ENCODE measurements at places on chromosomes 11 and 22.

- DNase-seq: no peak
Measured at GRCh38 chr11:66858186-66858938, 1.5 kb downstream of the LRFN4 start.

DNA sequence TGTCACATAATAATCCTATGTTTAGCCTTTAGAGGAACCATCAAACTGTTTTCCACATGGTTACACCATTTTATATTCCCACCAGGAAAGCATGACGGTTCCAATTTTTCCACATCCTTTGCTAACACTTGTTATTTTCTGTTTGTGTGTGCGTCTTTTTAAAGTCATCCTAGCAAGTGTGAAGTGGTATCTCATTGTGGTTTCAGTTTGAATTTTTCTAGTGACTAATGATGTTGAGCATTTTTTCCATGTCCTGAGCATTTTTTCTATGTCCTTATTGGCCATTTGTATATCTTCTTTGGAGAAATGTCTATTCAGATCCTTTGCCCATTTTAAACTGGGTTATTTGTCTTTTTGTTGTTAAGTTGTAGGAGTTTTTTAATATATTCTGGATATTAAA, 53.7 kb upstream of the DEPDC7 start:
- no peak for DNase-seq

DNA sequence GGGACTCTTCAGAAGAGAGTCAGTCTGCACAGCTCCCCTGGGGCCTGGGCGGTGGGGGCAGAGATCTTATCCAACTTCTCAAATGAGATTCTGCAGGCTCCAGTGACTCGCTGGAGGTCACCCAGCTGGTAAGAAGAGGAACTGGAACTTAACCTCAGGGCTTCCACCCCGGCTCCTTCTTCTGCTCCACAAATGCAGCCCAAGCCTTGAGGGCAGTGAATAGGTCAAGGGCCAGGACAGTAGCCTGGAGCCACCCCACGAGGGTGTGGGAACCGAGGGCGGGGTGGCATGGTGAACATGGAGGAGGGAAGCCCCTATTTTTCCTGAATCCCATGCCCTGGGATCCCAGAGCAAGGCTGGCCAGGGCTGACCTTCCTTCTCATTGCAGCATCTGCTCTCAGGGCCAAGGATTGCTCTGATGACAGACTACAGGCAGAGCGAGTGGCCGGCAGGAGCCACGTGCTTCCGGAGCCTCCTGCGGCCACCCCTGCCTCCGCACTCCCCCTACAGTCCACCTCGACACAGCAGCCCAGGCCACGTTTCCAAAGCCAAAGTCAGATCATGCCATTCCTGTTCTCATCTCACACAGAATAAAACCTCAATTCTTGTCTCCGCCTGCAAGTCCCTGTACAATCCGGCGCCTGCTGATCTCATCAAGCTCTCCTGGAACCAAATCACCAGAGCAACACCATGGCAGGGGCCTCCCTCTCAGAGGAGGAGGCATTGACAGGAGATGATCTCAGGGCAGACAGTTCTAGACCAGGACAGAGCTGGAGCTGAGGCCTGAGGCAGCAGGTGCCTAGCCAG, 21.1 kb upstream of the UPK3A start:
- no peak for DNase-seq

DNA sequence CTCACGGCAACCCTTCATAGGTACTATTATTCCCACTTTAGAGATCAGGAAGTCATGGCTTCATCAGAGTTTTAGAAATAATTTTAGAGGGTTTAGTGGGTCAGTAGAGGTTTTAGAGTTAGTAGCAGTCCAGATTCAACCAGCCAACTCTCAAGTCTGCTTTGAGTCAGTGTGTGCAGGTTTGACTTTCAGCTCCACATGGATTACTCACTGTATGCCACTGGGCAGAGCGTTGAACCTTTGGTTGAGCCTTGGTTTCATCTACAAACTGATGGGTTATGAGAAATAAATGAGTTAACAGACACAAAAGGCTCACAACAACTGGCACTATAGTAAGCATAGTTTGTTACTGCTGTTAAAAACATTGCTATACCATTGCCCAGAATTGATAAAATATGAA, 19.0 kb upstream of the TP53AIP1 start:
- DNase-seq: no peak

DNA sequence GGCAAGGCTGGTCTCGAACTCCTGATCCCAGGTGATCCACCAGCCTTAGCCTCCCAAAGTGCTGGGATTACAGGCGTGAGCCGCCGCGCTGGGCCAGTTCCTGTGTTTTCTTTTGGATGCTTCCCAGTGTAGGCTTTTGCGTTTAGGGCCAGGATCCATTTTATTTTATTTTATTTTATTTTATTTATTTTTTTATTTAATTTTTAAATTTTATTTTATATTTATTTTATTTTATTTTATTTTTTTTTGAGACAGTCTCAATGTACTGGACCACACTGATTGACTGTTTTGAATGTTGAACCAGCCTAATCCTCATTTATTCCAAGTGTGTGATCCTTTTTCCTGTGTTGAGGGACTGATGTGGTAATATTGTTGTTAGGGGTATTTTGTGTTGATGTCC, 8.4 kb downstream of the EPS8L2 start:
- DNase-seq: no peak

DNA sequence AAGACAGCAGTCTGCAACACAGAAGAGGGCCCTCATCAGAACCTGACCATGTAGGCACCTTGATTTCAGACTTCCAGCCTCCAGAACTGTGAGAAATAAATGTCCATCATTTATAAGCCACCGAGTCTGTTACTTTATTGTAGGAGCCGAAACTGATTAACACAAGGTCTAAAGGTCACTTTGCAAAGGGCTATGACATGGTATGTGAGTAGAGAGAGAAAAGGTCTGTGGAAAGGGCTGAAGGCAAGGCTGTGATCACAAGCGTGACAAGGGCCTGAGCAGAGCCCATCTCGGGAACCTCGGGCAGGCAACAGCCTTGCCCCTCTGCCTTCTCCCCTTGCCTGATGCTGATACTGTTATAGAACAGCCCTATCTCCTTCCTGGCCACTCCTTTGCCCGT, 73.4 kb upstream of the TEAD1 start:
- no peak for DNase-seq

- DNase-seq: no peak
Measured at GRCh38 chr11:8811571-8811970, 99.4 kb upstream of the AKIP1 start.
